ENCODE measurements at places on chromosomes 13 and 19. TPM values are rescaled to one million over a fixed set of nuclear protein-coding genes. Genes with fewer than 3 reads are reported as not detected.

The SPTBN4 gene
- 4.6 TPM for total RNA-seq

The HCN2 gene
- 2.4 TPM for total RNA-seq

The KLK2 gene
- not detected for total RNA-seq

The LGALS16 gene
- total RNA-seq = not detected

The CEACAM20 gene
- not detected for total RNA-seq

The KLK4 gene
- total RNA-seq = 0.84 TPM

The KLF1 gene
- not detected for total RNA-seq

The ATP8B3 gene
- total RNA-seq = 17.0 TPM

The DLEU7 gene
- not detected for total RNA-seq

The PSG4 gene
- not detected for total RNA-seq

The OR4F17 gene
- total RNA-seq = not detected

DNA sequence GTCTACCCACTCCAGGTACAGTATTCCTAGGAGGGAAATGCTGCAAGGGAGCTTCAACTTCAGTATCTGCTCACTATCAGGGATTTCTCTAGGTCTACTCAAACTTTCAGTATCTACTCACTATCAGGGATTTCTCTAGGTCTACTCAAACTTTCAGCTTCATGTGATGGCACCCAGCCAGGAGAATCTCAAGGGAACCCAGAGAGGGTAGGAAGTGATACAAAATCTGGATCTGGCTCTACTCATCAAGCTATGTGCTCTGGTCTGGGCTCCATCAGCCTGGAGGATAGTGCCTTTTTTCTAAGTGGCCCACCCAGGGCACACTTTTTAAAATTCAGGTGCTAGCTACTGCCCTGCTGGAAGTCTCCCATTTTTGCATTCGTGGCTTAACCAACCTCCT is 52.3 kb upstream of the FNDC3A start:
- no peak for DNase-seq
- no peaks in the 10 kb centered on the region for H3K27me3 ChIP-seq
- no peaks in the 10 kb centered on the region for H3K36me3 ChIP-seq

DNA sequence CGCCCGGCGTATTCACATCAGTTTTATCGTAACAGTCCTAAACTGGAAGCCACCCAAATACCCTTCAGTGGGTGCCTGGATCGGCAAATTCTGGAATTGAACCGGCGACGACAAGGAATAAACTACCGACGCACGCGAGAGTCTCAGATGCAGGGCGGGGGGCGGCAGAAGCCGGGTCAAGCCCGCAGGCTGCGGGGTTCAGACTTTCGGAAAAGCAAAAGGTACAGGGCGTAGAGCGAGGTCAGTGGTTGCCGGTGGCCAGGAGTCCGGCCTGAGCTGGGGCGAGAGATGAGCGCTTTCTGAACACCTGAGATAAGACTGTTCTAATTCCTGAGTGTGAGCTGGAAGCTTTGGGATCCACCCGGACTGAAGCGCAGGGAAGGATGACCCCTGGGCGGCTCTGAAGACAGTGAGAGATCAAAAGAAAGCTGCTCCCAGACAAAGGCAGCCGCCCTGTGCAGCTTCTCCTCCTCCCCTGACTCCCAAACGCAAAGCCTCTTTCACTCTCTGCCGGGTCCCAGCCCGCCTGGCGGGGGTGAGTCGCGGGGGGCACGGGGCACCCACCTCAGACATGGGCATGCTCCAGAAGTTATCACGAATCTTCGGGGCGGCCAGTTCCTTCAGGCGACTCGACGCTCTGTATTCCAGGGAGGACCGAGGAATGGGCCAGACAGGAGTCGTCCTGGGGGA is 26.2 kb upstream of the MIER2 start:
- no peaks in the 10 kb centered on the region for H3K36me3 ChIP-seq
- no peak overlapping the region for H3K4me3 ChIP-seq
- H3K4me1 ChIP-seq = peaks cover 5% of the 10 kb centered on the region
- DNase-seq = no peak

DNA sequence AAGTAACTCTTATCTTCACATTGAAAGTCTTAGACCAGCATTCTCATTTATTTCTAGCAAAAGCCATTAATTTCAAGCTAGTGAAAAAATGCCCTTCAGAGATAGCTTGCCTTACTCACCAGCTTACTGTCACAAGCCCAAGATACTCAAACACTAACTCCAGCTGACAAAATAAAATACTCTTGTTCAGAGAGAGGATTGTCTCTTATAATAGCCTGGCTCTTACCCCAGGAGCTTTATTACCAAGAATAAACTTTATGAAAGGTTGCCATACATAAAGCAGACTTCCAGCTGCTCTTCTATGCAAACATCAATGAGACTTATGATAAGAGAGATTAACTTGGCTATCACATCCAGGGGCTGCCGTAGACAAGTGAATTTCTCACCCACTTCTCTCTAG is 53.6 kb downstream of the XPO4 start:
- DNase-seq = no peak
- no peaks in the 10 kb centered on the region for H3K4me1 ChIP-seq
- H3K4me3 ChIP-seq = no peak overlapping the region
- H3K27me3 ChIP-seq = no peaks in the 10 kb centered on the region
- no peaks in the 10 kb centered on the region for H3K36me3 ChIP-seq

DNA sequence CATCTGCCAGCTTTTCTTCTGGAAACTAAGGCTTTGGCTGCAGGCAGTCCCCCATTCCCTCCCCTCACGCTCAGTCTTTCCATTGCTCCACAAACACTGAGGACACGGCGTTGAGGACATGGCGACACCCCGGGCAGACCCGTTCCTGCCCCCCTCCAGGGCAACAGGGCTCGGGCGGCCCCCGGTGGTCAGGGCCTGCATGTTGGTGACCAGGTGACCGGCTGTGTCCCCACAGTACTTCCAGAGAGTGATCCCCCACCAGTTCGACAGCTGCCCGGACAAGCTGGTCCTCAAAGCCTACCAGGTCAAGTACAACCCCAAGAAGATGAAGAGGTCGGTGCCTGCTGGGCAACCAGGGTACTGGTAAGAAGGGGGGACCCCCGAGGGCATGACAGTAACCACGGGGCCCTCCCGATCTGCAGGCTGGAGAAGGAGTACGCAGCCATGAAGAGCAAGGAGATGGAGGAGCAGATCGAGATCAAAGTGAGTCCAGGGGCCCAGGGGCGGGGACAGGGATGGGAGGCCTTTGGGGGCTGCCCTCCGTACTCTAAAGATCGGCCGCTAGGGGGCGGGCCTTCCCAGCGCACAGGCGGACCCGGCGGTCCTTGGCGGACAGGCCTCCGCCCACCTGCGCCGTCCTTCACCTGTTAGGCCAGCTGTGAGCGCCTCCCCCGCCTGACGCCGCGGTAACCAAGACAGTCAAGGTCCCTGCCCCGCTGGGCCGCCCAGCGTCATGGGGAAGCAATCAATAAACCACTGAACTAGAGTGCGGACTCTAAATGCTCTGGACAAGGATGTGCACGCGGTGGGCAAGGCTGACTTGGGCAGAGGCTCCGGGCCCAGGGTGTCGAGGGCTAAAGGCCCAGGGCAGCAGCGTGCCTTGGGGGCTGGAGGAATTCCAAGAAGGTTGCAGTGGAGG is 21.1 kb downstream of the PRR36 start:
- no peaks in the 10 kb centered on the region for H3K27me3 ChIP-seq
- DNase-seq = peak; percentile 85
- peak overlapping the region; percentile 9 for H3K4me3 ChIP-seq
- no peaks in the 10 kb centered on the region for H3K36me3 ChIP-seq
- H3K4me1 ChIP-seq = peaks cover 18% of the 10 kb centered on the region

DNA sequence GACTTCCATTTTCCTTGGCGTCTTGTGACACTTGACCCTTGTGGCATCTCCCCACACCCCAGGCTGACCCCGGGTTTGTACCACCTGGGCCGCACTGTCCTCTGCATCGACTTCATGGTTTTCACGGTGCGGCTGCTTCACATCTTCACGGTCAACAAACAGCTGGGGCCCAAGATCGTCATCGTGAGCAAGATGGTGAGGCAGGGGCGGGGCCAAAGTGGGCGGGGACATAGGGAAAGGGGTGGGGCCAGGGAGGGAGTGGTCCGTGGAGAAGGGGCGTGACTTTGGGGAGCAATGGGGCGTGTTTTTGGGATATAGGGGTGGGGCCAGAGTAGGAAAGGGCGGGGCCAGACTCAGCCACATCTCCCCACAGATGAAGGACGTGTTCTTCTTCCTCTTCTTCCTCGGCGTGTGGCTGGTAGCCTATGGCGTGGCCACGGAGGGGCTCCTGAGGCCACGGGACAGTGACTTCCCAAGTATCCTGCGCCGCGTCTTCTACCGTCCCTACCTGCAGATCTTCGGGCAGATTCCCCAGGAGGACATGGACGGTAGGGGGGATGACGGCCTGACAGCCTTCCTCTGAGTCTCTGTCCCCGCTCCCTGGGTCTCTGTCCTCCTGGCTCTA is 42.8 kb downstream of the TRPM4 start:
- peaks cover 12% of the 10 kb centered on the region for H3K36me3 ChIP-seq
- H3K4me3 ChIP-seq = no peak overlapping the region
- no peaks in the 10 kb centered on the region for H3K4me1 ChIP-seq
- H3K27me3 ChIP-seq = no peaks in the 10 kb centered on the region
- no peak overlapping the region for H3K27ac ChIP-seq
- no peak for DNase-seq

GRCh38 chr19:10855879-10856522 is 7.8 kb downstream of the C19orf38 start:
- no peaks in the 10 kb centered on the region for H3K36me3 ChIP-seq
- H3K4me1 ChIP-seq = 0 out of 2 replicates have a peak, but pooled peaks cover 2% of the 10 kb centered on the region
- no peak overlapping the region for H3K27ac ChIP-seq
- no peak overlapping the region for H3K4me3 ChIP-seq
- no peaks in the 10 kb centered on the region for H3K27me3 ChIP-seq

DNA sequence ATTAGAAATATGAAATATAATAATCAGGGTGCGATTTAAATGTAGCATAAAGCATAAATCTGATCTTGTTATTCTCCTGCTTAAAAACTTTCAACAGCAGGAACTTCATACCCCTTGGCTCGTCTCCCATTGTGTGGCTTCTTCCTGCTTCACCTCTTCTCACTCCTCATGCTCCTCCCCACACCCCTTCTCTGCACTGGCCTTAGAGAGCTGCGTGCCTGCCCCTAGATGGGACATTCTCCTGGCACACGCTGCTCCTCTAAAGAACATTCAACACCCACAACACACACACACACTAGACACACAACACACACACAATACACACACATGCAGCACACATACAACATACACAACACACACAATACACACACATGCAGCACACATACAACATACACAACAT is 104.6 kb upstream of the RAP2A start:
- peak overlapping the region; percentile 54 for H3K27ac ChIP-seq
- no peak overlapping the region for H3K4me3 ChIP-seq
- DNase-seq = no peak

- no peak overlapping the region for H3K4me3 ChIP-seq
- H3K4me1 ChIP-seq = no peaks in the 10 kb centered on the region
- no peaks in the 10 kb centered on the region for H3K27me3 ChIP-seq
- H3K36me3 ChIP-seq = peaks cover 74% of the 10 kb centered on the region
These were observed 16.4 kb upstream of the UPF3A start for GRCh38 chr13:114264886-114265611.

- H3K4me3 ChIP-seq = no peak overlapping the region
- no peak for DNase-seq
- H3K27ac ChIP-seq = no peak overlapping the region
- no peaks in the 10 kb centered on the region for H3K27me3 ChIP-seq
- peaks cover 15% of the 10 kb centered on the region for H3K4me1 ChIP-seq
- H3K36me3 ChIP-seq = no peaks in the 10 kb centered on the region
These were observed 10.5 kb upstream of the GJA3 start for GRCh38 chr13:20171364-20171763.

GRCh38 chr19:10565028-10565566 is 713 bp downstream of the KRI1 start:
- H3K36me3 ChIP-seq = peaks cover 4% of the 10 kb centered on the region
- peaks cover 42% of the 10 kb centered on the region for H3K4me1 ChIP-seq
- no peak for DNase-seq

DNA sequence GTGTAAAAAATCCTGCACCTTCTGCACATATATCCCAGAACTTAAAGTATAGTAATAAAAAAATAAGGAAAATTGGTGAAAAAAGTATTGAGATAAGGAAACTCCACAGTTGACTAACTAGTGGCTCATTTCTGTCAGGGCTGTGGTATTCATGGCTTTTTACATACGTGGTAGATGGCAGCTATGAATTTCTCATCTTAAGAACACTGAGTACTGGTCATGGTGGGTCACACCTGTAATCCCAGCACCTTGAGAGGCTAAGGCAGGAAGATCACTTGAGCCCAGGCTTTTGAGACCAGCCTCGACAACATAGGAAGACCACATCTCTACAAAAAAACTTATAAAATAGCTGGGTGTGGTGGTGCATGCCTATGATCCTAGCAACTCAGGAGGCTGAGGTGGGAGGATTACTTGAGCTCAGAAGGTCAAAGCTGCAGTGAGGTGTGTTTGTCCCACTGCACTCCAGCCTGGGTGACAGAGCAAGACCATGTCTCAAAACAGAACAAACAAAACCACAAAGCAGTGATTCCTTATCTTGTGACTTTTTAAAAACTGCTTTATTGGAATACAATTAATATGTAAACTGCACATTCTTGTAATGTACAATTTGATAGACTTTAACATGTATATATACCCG is 16.8 kb downstream of the SLAIN1 start:
- no peaks in the 10 kb centered on the region for H3K4me1 ChIP-seq
- no peak overlapping the region for H3K27ac ChIP-seq
- 0 out of 2 replicates have a peak, but pooled peaks cover 6% of the 10 kb centered on the region for H3K27me3 ChIP-seq
- no peaks in the 10 kb centered on the region for H3K36me3 ChIP-seq
- DNase-seq = no peak
- H3K4me3 ChIP-seq = no peak overlapping the region

DNA sequence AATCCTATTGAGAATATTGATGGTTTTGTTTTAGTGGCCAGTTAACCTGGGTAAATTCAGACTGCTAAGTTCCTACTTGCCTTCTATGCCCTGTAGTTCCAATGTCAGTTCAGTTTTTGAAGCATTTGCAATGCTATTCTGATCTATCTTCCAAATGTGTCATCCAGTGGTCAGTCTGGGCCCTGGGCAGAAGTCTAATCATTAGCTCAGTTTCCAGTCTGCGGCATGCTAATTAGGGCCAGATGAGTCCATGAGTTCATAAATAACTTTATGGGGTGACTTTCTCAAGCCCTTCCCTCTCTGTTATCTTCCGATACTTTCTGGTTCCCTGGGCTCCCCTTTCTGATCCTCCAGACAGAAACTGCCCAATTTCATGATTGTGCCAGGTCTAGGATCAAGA is 32.7 kb downstream of the FAM187B start:
- no peak for DNase-seq
- H3K4me1 ChIP-seq = no peaks in the 10 kb centered on the region

- no peaks in the 10 kb centered on the region for H3K27me3 ChIP-seq
- H3K27ac ChIP-seq = no peak overlapping the region
- H3K36me3 ChIP-seq = no peaks in the 10 kb centered on the region
- H3K4me1 ChIP-seq = no peaks in the 10 kb centered on the region
- no peak for DNase-seq
These were observed 23.7 kb upstream of the TFDP1 start for GRCh38 chr13:113560645-113561416.

DNA sequence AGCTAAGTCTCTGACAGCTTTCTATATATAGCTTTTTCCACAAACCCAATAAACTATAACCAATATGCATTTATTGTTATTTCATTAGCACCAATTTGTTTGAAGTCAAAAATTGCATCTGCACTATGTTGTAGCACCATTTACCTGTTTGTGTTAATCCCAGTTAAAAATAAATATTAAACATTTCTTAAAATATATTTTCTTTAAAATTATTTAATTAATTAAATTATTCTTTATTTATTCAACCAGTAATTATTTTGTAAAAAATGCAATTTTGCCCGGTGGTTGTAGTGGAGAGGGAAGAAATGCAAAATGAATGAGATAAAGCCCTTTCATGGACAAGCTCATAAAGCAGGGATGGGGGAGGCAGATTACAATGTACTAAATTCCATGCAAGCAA is 1257.9 kb downstream of the PCDH17 start:
- H3K4me3 ChIP-seq = no peak overlapping the region
- no peak for DNase-seq
- H3K4me1 ChIP-seq = no peaks in the 10 kb centered on the region

Measured in HCT116 (cell line).